ENCODE measurements at places on chromosomes 5 and 9. TPM values are rescaled to one million over a fixed set of nuclear protein-coding genes. Genes with fewer than 3 reads are reported as not detected.

- H3K27ac ChIP-seq: peak within 1 kb of the TSS; percentile 71
- no peak for DNase-seq
- no peaks in the 10 kb centered on the region for H3K36me3 ChIP-seq
- H3K4me1 ChIP-seq: peaks cover 3% of the 10 kb centered on the region
These were observed at the start of gene DMRT3 for GRCh38 chr9:976258-976942. DMRT3 (plus strand) TSS chr9:976655; CDS start chr9:977002, 347 bp downstream.

FLT4 gene
- total RNA-seq: 2.0 TPM

DNA sequence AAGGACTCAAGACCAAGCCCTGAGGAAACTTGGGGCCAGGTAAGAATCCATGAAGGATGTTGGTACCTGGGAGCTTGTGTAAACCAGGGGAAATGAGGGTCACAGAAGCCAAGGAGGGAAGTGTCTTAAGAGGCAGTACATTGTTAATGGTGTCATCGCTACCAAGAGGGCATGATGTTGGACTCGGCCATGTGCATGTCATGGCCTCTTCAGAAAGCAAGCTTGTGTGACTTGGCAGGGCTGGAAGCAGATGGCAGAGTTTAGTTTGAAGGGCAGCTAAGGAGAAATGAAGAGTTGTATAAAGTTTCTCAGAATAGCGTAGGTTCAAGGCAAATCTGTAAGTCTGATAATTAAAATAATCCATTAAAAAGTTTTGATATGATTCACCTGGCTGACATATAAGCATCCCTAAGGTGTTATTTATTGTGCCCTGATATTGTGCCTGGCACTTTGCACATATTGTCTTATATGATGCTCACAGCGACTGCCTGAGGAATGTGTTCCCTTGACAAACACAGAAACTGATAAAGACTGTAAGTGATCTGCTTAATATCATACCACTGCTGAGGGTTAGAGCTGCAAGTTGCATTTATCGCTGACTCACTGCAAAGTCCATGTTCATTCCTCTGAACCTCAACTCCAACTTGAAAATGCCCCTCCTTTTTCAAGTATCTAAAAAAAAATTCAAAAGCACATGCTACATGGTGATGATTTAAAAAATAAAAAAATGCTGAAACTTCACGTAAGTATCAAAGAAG is 81.3 kb upstream of the PTPN3 start:
- no peaks in the 10 kb centered on the region for H3K4me1 ChIP-seq
- DNase-seq: no peak
- peaks cover 11% of the 10 kb centered on the region for H3K27me3 ChIP-seq
- no peak overlapping the region for H3K27ac ChIP-seq
- no peaks in the 10 kb centered on the region for H3K36me3 ChIP-seq

DNA sequence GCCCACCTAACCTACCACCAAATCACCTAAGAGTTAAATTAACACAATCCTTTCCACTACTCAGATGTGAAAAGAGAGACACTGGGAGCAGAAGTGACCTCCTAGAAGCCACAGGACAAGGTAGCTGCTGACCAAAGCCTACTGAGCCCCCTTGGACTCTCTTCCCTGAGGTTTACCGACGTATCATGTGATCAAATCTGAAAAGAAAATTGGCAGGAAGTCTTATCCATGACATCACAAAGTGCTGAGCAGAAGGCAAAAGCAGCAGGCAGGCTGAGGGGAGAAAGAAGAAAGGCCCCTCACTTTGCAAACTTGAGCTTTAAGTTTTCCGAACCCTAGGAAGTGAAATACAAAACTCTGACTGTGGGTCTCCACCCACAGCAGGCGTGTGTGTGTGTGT is 11.1 kb downstream of the PRELID2 start:
- no peak overlapping the region for H3K4me3 ChIP-seq
- H3K4me1 ChIP-seq: peaks cover 2% of the 10 kb centered on the region
- H3K36me3 ChIP-seq: no peaks in the 10 kb centered on the region
- no peak overlapping the region for H3K27ac ChIP-seq
- H3K27me3 ChIP-seq: no peaks in the 10 kb centered on the region

ANKRD20A1 gene
- total RNA-seq: 1.2 TPM

HDAC3 gene
- total RNA-seq: 88.1 TPM

- H3K27me3 ChIP-seq: no peaks in the 10 kb centered on the region
- H3K27ac ChIP-seq: no peak overlapping the region
- no peak overlapping the region for H3K4me3 ChIP-seq
- H3K4me1 ChIP-seq: no peaks in the 10 kb centered on the region
These were observed 67.7 kb downstream of the SPTLC1 start for GRCh38 chr9:92047500-92047899.

DNA sequence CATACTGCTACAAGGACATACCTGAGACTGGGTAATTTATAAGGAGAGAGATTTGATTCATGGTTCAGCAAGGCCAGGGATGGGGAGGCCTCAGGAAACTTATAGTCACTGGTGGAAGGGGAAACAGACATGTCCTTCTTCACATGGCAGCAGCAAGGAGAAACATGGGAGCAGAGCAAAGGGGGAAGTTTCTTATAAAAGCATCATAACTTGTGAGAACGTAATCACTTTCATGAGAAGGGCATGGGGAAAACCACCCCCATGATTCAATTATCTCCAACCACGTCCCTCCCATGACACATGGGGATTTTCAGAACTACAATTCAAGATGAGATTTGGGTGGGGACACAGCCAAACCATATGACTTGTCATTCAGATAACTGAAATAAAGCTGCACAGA is 100.9 kb downstream of the ST8SIA4 start:
- no peak for DNase-seq
- no peaks in the 10 kb centered on the region for H3K27me3 ChIP-seq
- no peak overlapping the region for H3K27ac ChIP-seq
- no peaks in the 10 kb centered on the region for H3K4me1 ChIP-seq
- H3K36me3 ChIP-seq: peaks cover 27% of the 10 kb centered on the region
- H3K4me3 ChIP-seq: no peak overlapping the region
